ENCODE measurements at places on chromosomes 4 and X. TPM values are rescaled to one million over a fixed set of nuclear protein-coding genes. Genes with fewer than 3 reads are reported as not detected.

The GRIA2 gene
- total RNA-seq: 27.6 TPM

The C4orf51 gene
- not detected for total RNA-seq

The ACOT9 gene
- 62.5 TPM for total RNA-seq

The XG gene
- total RNA-seq: 29.6 TPM

The STPG2 gene
- total RNA-seq: not detected

The OCIAD1 gene
- total RNA-seq: 81.2 TPM

The MAGIX gene
- 3.5 TPM for total RNA-seq

The DCAF8L2 gene
- not detected for total RNA-seq

The DGAT2L6 gene
- not detected for total RNA-seq

The SUPT20HL2 gene
- not detected for total RNA-seq

- H3K27ac ChIP-seq: no peak overlapping the region
- DNase-seq: no peak
- H3K4me1 ChIP-seq: peaks cover 3% of the 10 kb centered on the region
- peaks cover 4% of the 10 kb centered on the region for H3K36me3 ChIP-seq
- no peaks in the 10 kb centered on the region for H3K27me3 ChIP-seq
- H3K4me3 ChIP-seq: no peak overlapping the region
Measured at GRCh38 chrX:115650916-115651315, 89.9 kb downstream of the PLS3 start.

- no peaks in the 10 kb centered on the region for H3K36me3 ChIP-seq
- no peak overlapping the region for H3K4me3 ChIP-seq
- H3K27ac ChIP-seq: no peak overlapping the region
- H3K27me3 ChIP-seq: no peaks in the 10 kb centered on the region
Measured at GRCh38 chr4:2789351-2789750, 3.5 kb upstream of the SH3BP2 start.

- H3K4me1 ChIP-seq: no peaks in the 10 kb centered on the region
- H3K27ac ChIP-seq: no peak overlapping the region
- H3K27me3 ChIP-seq: no peaks in the 10 kb centered on the region
- H3K4me3 ChIP-seq: no peak overlapping the region
Measured at GRCh38 chr4:165760182-165760581, 112.9 kb upstream of the TLL1 start.

- DNase-seq: no peak
- H3K27me3 ChIP-seq: no peaks in the 10 kb centered on the region
- H3K4me3 ChIP-seq: no peak overlapping the region
Measured at GRCh38 chr4:81418572-81418971, 53.1 kb downstream of the RASGEF1B start.

- no peaks in the 10 kb centered on the region for H3K36me3 ChIP-seq
- no peak overlapping the region for H3K27ac ChIP-seq
- no peaks in the 10 kb centered on the region for H3K27me3 ChIP-seq
- no peak overlapping the region for H3K4me3 ChIP-seq
- no peak for DNase-seq
- peaks cover 6% of the 10 kb centered on the region for H3K4me1 ChIP-seq
Measured at GRCh38 chr4:143281507-143282190, 55.0 kb upstream of the GAB1 start.

GRCh38 chr4:64340218-64341110 is 68.8 kb downstream of the TECRL start:
- no peaks in the 10 kb centered on the region for H3K36me3 ChIP-seq
- no peak overlapping the region for H3K4me3 ChIP-seq
- DNase-seq: no peak
- H3K27me3 ChIP-seq: no peaks in the 10 kb centered on the region
- no peak overlapping the region for H3K27ac ChIP-seq

DNA sequence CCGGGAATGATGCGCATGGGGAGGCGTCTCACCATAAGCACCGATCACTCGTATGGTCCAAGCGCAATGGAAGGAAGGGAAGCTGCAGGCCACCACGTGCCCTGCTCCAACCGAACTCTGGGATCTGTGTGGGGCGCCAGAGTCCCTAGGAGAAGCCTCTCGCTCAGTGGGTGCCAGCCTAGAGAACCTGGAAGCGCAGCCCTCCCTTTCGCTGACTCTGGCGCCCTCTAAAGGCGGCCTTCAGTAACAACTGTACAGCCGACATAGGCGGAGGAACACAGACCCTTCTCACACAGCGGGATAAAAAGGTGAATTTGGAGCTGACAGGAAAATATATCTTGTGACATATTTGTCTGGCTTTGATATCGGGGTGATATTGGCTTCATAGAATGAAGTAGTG is 76.0 kb downstream of the INTS6L start:
- no peak overlapping the region for H3K4me3 ChIP-seq
- no peak overlapping the region for H3K27ac ChIP-seq
- no peaks in the 10 kb centered on the region for H3K36me3 ChIP-seq
- no peaks in the 10 kb centered on the region for H3K4me1 ChIP-seq
- DNase-seq: no peak
- no peaks in the 10 kb centered on the region for H3K27me3 ChIP-seq

- H3K4me1 ChIP-seq: no peaks in the 10 kb centered on the region
- H3K4me3 ChIP-seq: no peak overlapping the region
- no peak overlapping the region for H3K27ac ChIP-seq
- H3K36me3 ChIP-seq: no peaks in the 10 kb centered on the region
- DNase-seq: no peak
- no peaks in the 10 kb centered on the region for H3K27me3 ChIP-seq
Measured at GRCh38 chr4:62096881-62097280, 896.8 kb downstream of the ADGRL3 start.

- H3K4me3 ChIP-seq: no peak overlapping the region
- no peaks in the 10 kb centered on the region for H3K36me3 ChIP-seq
- DNase-seq: no peak
- H3K27ac ChIP-seq: no peak overlapping the region
Measured at GRCh38 chrX:44060221-44060620, 87.0 kb upstream of the NDP start.

DNA sequence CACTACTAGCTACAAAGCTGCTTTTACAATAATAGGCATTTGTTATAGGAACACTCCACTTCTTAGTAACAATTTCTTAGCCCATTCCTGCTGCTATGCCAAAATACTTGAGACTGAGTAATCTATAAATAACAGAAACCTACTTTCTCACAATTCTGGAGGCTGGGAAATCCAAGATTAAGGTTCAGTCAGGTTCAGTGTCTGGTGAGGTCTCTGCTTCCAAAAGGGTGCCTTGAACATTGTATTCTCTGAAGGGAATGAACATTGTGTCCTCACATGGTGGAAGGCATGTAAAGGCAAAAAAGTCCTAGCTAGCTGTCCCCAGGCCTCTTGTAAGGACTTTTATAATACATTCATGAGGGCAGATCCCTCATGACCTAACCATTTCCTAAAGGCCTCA is 7.0 kb downstream of the SLC9B1 start:
- peak overlapping the region; percentile 49 for H3K27ac ChIP-seq
- no peaks in the 10 kb centered on the region for H3K36me3 ChIP-seq
- H3K4me1 ChIP-seq: peaks cover 15% of the 10 kb centered on the region
- no peak for DNase-seq
- H3K4me3 ChIP-seq: no peak overlapping the region
- H3K27me3 ChIP-seq: no peaks in the 10 kb centered on the region

GRCh38 chrX:1912193-1912592 is 297.3 kb downstream of the ASMT start:
- H3K36me3 ChIP-seq: no peaks in the 10 kb centered on the region
- no peak overlapping the region for H3K27ac ChIP-seq
- H3K4me1 ChIP-seq: no peaks in the 10 kb centered on the region
- DNase-seq: no peak
- no peak overlapping the region for H3K4me3 ChIP-seq
- no peaks in the 10 kb centered on the region for H3K27me3 ChIP-seq

GRCh38 chr4:168095776-168096406 is 3.6 kb downstream of the ANXA10 start:
- H3K27ac ChIP-seq: no peak overlapping the region
- no peaks in the 10 kb centered on the region for H3K27me3 ChIP-seq
- no peak overlapping the region for H3K4me3 ChIP-seq
- no peaks in the 10 kb centered on the region for H3K4me1 ChIP-seq
- H3K36me3 ChIP-seq: no peaks in the 10 kb centered on the region

- no peak for DNase-seq
- H3K36me3 ChIP-seq: no peaks in the 10 kb centered on the region
- no peaks in the 10 kb centered on the region for H3K27me3 ChIP-seq
- no peak overlapping the region for H3K4me3 ChIP-seq
- no peaks in the 10 kb centered on the region for H3K4me1 ChIP-seq
- no peak overlapping the region for H3K27ac ChIP-seq
Measured at GRCh38 chrX:14050709-14051108, 21.0 kb upstream of the GEMIN8 start.

- peaks cover 13% of the 10 kb centered on the region for H3K4me1 ChIP-seq
- no peak overlapping the region for H3K4me3 ChIP-seq
- no peak overlapping the region for H3K27ac ChIP-seq
- no peaks in the 10 kb centered on the region for H3K36me3 ChIP-seq
- no peaks in the 10 kb centered on the region for H3K27me3 ChIP-seq
Measured at GRCh38 chr4:12958436-12958835, 525.7 kb downstream of the RAB28 start.

DNA sequence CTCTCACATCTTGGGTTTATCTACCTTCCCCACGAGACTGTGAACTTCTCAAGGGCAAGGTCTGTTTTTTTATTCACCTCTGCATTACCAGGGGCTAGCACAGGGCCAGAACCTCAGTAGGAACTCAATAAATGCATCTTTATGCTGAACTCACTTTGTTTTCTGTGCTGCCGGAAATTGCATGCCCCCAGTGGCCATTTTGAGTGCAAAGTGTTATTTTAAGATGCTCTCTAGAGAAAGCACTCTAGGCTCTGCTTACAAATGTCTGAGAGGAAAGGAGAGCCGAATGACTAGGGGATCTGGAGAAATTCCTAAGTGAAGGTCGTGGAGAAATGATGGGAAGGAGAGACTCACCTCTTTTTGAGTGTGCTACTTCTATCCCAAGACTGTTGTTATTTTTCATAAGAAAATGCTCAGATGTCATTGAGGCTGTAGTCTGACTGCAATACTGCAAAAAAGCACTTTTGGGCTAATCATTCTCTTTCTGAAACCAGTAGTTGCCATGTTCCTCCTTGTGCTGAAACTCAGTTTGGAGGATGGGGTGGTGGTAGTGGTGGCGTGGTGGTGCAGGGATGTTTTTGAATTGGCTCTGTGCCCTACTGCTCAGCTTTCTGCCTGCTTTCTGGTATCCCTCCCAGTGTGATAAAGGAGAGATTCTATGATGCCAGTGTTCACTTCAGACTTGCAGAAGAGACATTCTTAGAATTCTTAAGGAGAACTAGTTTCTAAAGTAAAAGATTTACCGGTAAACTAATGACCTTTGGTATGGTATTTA is 41.3 kb downstream of the DOCK11 start:
- peaks cover 20% of the 10 kb centered on the region for H3K4me1 ChIP-seq
- no peaks in the 10 kb centered on the region for H3K27me3 ChIP-seq
- H3K27ac ChIP-seq: no peak overlapping the region
- DNase-seq: no peak
- no peaks in the 10 kb centered on the region for H3K36me3 ChIP-seq
- H3K4me3 ChIP-seq: peak overlapping the region; percentile 28

- H3K4me3 ChIP-seq: no peak overlapping the region
- H3K27me3 ChIP-seq: no peaks in the 10 kb centered on the region
- H3K27ac ChIP-seq: no peak overlapping the region
- peaks cover 11% of the 10 kb centered on the region for H3K4me1 ChIP-seq
- H3K36me3 ChIP-seq: no peaks in the 10 kb centered on the region
- no peak for DNase-seq
Measured at GRCh38 chr4:150126864-150127203, 48.6 kb downstream of the DCLK2 start.

DNA sequence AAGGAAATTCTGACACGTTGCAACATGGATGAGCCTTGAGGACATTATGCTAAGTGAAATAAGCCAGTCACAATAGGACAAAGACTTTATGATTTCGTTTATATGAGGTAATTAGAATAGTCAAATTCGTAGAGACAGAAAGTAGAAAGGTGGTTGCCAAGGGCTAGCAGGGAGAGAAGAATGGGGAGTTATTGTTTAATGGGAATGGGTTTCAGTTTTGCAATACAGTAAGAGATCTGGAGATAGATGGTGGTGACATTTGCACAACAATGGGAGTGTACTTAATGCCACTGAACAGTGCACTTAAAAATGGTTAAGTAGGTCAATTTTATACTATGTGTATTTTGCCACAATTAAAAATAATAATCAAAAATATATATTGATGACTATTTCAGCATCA is 43.4 kb upstream of the TMEM154 start:
- H3K27me3 ChIP-seq: no peaks in the 10 kb centered on the region
- H3K36me3 ChIP-seq: no peaks in the 10 kb centered on the region
- H3K4me3 ChIP-seq: no peak overlapping the region
- DNase-seq: no peak
- H3K27ac ChIP-seq: no peak overlapping the region

DNA sequence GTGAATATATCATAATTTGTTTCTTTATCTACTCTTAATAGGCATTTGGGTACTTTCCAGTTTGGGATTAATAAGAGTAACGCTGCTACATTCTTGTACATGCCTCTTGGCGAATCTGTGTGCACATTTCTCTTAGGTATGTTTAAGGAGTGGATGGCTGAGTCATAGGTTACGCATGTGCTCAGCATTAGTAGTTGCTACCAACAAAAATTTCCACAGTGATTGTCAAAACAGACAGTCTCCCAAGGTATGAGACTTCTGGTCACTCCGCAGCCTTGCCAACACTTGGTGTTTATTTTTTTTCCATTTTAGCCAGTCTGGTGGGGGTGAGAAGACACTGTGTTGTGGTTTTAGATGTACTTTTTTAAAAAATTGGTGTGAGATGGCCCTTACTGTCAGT is 44.6 kb downstream of the FGFBP1 start:
- H3K36me3 ChIP-seq: no peaks in the 10 kb centered on the region
- no peak overlapping the region for H3K4me3 ChIP-seq
- H3K27me3 ChIP-seq: no peaks in the 10 kb centered on the region
- H3K27ac ChIP-seq: no peak overlapping the region
- H3K4me1 ChIP-seq: no peaks in the 10 kb centered on the region

- H3K4me3 ChIP-seq: no peak overlapping the region
- DNase-seq: no peak
- H3K27ac ChIP-seq: no peak overlapping the region
- no peaks in the 10 kb centered on the region for H3K4me1 ChIP-seq
- H3K36me3 ChIP-seq: no peaks in the 10 kb centered on the region
Measured at GRCh38 chrX:56975611-56976010, 19.7 kb downstream of the SPIN3 start.

GRCh38 chr4:52588097-52588496 is 71.0 kb downstream of the USP46 start:
- no peak overlapping the region for H3K4me3 ChIP-seq
- DNase-seq: no peak
- peaks cover 20% of the 10 kb centered on the region for H3K4me1 ChIP-seq

DNA sequence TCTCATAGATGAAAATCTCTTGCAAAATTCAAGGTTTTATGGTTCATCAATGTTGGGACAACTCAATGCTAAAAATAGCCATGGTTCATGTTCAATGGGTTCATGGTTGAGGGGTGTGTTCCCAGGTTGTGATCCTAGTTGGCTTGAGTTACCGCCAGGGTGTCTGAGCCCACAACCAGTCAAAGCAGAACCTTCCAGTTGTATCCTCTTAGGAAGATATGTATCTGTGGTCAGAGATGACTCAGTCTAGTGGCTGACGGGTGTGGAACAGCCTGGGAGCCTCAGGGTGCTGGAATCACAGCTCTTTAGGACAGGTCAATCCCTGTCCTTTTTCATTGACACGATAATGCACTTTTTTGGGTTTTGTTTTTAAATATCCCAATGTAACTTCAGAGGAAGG is 192.3 kb upstream of the NR3C2 start:
- H3K27me3 ChIP-seq: no peaks in the 10 kb centered on the region
- no peak overlapping the region for H3K4me3 ChIP-seq
- no peak for DNase-seq
- no peak overlapping the region for H3K27ac ChIP-seq

All from thoracic aorta (tissue), 2 donors.